Left ventricle myocardium superior (tissue), 1 donor: ENCODE measurements at places on chromosomes 5 and 9. TPM values are rescaled to one million over a fixed set of nuclear protein-coding genes. Genes with fewer than 3 reads are reported as not detected.
A peak's percentile ranks its signal among the peaks of the same experiment; 100 is the strongest.

PHPT1 gene
- 357 TPM for total RNA-seq

DNA sequence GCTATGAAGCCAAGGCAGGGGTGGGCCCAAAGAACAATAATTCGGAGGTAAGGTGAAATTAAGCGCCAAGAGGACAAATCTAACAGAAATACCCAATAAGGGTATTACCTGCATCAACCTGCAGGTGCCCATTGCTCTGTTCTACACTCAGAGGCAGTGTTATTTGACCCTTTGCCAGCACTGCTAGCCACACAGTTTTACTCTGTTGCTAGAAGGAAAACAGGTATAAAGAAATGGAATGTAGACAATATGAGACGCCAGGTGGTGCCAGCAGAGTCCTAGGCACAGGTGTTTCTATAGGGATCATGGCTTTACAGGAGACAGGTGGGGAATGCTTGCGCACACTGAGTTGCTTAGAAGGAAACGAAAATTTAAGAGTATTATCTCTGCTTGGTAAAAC, 201.3 kb downstream of the HTR1A start:
- DNase-seq: no peak

DNA sequence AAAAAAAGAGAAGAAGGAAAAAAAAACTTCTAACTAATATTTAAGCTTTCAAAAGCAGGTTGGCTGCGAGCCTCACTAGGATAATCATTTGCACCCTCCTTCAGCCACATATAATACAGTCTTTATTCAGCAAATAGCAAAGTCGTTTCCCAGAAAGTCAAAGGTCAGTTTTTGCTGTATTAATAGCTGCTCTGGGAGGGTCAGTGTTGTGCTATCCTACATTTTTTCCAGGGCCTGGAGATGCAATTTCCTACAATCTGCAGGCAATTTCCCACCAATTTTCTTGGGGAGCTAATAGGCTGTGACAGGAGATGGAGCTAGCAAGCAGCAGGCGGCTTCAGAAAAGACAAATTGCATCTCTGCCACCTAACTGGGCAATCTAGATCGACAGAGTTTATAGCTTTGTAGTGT, 136.8 kb downstream of the TLE1 start:
- no peak for DNase-seq

DNA sequence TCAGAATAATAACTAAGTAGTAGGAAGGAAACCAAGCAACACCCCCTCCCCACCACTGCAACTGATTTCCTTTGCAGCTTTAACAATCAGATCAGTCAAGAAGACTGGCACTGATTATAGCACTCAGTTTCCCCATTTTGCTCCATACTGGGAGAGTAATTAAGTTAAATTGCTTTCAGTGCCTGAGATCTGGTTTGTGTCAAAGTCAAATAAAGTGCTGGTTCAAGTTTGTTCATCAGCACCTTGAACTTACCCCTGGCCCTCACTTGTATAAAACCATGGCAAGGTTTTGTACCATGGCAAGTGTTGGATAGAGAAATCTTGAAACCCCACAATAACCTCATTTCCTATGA, 290.2 kb upstream of the SEMA6A start:
- no peak for DNase-seq

GRCh38 chr5:6732634-6733410, 19.6 kb downstream of the TENT4A start:
- DNase-seq: peak; percentile 69

TCOF1 gene
- 21.0 TPM for total RNA-seq

DNA sequence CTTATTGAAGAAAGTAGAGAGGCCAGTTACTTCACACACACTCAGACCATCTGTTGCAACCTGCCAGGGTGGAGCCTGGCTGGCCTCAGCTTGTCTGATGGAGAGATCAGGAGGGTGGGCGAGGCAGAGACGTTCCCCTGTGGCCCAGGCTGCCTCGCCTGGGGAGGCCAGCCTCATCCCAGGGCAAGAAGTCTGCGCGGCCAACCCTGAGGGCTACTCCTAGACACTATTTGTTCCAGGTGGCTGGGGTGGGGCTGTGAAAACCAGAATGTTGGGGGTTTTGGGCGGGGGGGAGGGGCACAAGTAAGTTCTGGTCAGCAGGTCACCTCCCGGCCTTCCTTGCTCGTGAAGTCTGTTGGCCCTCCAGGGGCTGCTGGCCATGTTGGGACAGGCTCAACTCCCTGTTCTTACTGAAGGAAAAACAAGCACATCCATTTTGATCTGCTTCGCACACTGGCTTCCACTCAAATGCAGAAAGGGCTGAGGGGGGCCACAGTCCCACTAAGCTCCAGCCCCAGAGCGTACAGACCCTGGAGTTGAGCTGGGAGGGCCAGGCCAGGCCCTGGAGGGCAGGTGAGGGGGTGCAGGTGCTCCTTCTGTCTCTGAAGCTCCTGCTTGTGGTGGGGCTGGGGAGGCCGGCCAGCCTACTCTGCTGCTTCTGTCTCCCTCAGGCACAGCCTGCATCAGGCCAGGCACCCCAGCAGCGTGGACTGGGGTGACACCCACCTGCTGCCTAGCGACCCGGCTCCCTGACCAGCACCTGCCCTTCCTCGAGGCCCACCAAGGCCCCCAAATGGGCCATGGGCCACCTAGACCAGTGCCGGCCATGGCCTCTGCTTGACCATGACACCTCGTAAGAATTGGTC, 46.6 kb downstream of the SECISBP2 start:
- DNase-seq: peak; percentile 22

SOX30 gene
- total RNA-seq: not detected

- no peak for DNase-seq
Measured at GRCh38 chr5:9099689-9100088, 446.2 kb downstream of the SEMA5A start.

GRCh38 chr5:125002727-125003598, 256.5 kb upstream of the ZNF608 start:
- no peak for DNase-seq

DNA sequence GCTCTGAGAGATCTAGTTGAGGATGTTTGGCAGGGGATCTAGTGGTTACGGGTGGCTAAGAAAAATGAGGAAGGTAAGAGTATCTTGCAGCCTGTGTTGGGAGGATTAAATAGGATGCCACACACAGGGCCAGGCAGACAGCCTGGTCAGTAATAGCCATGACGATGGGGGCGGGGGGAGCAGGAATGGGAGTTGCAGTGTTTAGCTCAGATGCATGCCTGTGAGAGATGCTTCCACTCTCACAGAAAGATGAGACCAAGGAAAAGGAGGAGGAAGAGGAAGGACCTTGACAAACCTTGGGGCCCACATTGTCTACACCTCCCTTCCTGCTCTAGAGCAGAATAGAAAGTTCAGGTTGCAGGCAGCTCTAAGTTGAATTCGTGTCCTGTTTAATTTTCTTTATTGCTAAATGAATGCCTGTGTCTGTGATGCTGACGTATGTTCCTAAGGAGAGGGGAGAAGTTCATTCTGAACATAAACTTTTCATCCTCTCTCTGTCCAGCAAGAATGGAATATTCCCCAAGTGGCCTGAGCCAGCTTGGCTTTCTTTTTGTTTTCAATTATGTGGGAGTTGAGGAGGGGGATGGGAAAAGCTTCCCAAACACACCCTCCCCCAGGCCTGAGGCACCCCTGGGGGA, 28.7 kb downstream of the TGFBI start:
- DNase-seq: no peak

DNA sequence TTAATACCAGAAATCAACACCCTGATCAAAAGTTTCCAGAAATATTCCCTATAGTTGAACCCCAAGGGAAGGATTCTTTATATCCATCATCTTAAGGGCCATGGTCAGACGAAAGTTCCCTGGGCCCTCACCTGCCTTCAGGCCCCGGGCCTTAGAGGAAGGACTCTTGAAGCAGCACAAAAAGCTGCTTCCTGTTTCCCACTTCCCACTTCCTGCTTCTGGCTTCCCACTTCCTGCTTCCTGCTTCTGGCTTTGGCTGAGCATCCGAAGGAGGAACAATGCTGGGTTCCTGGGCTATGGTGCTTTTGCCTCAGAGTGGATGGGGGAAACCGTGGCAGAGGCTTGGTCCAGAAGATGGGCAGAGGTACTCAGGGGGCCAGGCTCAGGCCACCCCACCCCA, 25.8 kb upstream of the DAP start:
- DNase-seq: no peak

UBE2QL1 gene
- 22.1 TPM for total RNA-seq

FOXD4L4 gene
- not detected for total RNA-seq

INSL4 gene
- total RNA-seq: not detected

DNA sequence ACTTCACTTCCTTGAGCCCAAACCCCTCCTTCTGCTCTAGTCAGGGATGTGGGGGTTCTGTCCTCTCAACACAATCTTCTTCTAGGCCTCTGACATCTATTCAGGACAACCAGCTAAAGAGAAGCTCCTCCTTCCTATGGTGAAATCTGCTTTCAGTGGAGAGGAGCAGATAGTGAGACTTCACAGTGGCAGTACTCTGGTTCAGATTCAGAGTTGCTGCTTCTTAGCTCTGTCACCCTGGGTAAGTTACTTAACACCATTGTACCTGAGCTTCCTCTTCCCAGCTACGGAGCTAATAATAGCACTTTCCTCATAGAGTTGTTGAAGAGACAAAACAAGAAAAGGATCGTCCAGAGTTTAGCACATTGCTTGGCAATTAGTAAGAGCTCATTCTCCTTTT, 77.3 kb upstream of the LARP1 start:
- no peak for DNase-seq

TTC39B gene
- 1.4 TPM for total RNA-seq

DNA sequence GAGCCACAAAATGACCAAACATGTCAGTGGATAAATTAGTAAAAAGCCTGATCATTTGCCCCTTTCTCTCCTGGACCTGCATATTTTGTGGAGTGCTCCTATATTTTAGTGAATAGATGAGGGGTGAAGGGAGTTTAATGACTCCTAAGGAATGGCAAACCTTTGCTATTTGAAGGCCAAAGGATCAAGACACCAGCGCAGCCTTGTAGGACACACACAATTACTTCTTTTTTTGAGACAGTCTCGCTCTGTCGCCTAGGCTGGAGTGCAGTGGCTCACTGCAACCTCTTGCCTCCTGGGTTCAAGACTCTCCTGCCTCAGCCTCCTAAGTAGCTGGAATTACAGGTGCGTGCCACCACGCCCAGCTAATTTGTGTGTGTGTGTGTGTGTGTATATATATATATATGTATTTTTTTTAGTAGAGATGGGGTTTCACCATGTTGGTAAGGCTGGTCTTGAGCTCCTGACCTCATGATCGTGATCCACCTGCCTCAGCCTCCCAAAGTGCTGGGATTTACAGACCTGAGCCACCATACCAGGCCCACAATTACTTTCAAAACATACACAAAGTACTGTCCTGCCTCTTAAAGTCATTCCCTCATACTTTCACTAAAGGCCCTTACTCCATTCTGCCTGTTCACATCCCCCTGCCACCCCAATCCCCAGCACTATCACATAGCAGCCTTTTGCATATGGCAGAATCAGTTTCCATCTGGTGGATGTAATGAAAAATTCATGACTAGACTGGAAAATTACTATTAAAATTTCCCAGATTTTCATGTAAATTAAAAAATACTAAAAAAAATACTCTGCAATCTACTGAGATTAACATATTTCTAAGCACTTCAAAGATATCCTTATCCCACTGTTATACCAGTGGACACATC, 60.4 kb downstream of the CSNK1A1 start:
- DNase-seq: no peak

ASS1 gene
- total RNA-seq: 65.5 TPM

- DNase-seq: no peak
Measured at GRCh38 chr5:40594811-40595210, 84.9 kb upstream of the PTGER4 start.

GRCh38 chr9:109145051-109145450, 22.0 kb downstream of the FRRS1L start:
- no peak for DNase-seq

GM2A gene
- total RNA-seq: 32.1 TPM

DNA sequence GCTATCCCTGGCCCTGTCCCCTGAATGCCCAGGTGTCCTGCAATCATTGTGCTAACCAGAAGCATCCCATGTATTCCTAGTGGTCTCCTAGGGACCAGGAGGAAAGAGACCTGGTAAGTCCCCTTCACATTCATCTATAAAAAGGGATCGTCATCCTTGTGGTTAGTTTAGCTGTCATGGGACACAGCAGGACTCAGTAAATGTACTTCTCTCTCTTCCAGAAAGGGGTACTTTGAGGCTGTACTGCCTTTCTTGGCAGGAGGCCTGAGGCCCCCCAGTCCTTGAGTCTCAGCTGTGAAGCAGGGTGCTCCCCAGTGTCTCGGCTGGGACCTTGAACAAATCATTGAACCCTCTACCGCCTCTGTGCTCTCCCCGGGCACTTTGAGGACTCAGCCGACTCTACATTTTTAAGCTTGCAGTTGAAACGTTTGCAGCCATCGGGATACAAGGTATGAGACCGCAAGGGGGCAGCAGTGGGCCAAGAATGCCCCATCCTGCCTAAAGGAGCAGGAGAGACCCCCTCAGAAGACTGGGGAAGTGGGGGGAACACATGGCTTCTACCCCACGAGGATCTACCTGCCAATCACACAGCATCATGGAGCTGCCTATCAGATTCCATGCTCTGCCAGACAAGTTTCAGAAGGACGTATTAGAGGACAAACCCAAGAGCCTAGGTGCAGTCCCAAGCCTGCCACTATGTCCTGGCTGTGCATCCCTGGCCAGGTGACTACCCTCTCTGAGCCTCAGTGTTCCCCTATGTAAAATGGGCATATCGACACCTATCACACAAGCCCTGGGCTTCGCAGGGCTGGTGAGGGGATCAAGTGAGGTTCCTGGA, 2.4 kb upstream of the PHYKPL start:
- DNase-seq: peak; percentile 88

DNA sequence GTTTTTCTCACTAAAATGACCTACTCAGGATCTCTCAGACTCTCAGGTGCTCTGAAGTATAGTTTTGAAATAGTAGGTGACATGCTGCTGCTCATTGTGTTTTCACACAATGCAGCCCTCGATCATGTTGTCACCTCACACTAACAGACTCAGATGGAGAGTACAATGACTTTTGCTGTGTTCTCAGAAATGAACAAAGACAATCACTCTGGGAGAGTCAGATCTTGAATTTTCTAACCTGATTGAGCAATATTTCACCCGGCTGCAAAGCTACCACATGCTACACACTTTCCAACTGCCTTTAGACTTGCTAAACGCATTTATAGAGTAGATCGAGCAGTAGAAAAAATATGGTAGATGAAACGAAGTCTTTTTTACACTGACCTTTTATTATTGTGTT, 113.4 kb downstream of the ST8SIA4 start:
- no peak for DNase-seq

DNA sequence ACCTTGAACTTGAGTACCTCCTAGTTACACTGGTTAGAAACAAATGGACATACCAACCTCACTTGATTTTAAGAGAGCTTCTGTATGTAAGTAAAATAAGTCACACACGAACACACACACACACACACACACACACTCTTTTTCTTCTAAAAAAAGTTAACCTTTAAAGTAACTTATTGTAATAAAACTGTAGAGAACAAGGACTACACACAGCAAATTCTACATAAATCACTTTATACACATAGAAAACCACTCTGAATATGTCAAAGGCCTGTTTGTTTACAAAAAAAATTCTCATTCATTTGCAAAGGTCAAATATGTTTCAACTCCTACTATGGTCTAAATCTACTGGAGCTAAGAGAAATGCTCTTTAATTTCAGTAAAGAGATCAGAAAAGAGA, 29.1 kb downstream of the GIN1 start:
- no peak for DNase-seq

UNC13B gene
- total RNA-seq: 25.5 TPM
